ENCODE measurements at places on chromosomes 1 and 21.

GRCh38 chr21:38263493-38263892 lies 6.7 kb downstream of the KCNJ15 start:
- DNase-seq, result no peak

DNA sequence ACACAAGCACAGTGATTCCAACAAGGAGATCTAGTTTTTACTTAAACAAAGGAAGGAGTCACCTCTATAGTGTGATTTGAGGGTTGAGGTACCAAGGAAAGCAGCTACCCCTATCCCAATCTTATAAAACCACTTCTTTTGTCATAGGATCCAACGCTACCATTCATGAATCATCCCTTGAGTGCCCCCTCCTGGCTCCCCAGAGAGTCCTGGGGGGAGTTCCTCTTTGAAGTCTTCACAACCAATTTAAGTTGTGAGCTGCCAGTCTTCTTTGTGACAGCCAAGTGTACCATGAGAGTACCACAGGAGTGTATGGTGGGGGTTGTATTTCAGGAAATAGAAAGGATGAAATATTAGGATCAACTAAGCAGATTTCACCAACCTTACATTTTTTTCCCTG lies 39.1 kb upstream of the NHLH2 start:
- no peak for DNase-seq

DNA sequence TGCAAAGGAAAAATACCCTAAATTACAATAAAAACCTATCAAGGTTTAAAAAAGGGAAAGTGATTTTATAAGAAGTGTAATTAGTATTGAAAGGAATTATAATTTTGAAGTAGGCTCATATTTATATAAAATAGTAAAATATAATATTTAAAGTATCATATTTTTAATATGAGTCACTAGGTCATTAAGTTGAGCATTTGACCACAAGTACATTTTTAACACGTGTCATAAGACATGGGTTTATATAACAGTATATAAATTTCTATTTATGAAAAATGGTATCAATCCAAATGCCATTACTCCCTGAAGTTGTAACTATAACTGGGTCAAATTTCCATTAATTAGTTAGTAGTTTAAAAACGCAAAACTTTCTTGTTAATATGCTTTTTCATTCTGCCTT lies 365.9 kb downstream of the COL11A1 start:
- no peak for DNase-seq

DNA sequence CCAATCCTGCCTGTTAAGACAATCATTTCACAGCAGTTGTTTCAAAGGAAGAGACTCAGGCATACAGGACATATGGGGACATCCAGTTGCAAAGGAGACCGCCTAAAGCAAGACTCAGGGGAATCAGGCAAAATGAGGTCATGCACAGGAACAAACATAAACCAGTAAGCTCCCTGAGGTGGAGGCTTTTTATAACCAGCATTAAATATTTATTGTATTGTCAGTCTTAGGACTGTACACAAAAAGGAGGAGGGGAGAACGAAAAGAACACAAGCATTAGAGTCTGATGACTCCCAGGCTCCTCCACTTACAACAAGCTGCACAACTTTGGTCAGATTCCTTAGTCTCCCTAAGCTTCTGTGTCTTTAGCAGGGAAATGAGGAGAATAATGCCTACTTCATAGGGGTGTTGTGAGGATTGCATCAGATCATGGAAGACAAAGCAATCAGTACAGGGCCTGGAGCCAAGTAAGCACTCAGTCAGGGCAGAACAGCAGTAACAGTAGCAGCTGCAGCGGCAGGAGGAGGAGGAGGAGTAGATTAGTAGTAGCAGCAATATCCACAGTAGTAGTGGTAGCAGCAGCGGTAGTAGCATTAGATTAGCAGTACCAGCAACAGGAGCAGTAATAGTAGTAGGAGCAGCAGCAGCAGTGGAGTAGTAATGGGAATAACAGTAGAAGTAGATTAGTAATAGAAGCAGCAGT lies 54.2 kb upstream of the SPATA6 start:
- DNase-seq, result no peak

DNA sequence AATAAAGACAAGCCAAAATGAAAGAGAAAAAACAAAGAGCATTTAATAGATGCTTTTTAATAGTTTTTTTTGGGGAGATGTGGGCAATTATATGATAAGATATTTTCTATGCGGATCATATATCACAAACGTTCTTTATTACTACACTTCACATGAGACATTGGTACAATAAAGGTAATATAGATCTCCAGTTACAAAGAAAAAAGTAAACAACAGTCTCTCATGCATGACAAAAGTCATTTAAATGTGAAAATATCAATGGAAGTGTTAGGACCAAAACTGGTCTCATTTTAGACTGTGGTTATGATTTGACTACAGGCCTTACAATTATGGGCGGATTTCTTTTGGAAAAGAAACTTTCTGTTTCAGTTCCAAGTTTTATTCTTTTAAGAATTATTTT lies 687.0 kb downstream of the ADGRL2 start:
- no peak for DNase-seq

DNA sequence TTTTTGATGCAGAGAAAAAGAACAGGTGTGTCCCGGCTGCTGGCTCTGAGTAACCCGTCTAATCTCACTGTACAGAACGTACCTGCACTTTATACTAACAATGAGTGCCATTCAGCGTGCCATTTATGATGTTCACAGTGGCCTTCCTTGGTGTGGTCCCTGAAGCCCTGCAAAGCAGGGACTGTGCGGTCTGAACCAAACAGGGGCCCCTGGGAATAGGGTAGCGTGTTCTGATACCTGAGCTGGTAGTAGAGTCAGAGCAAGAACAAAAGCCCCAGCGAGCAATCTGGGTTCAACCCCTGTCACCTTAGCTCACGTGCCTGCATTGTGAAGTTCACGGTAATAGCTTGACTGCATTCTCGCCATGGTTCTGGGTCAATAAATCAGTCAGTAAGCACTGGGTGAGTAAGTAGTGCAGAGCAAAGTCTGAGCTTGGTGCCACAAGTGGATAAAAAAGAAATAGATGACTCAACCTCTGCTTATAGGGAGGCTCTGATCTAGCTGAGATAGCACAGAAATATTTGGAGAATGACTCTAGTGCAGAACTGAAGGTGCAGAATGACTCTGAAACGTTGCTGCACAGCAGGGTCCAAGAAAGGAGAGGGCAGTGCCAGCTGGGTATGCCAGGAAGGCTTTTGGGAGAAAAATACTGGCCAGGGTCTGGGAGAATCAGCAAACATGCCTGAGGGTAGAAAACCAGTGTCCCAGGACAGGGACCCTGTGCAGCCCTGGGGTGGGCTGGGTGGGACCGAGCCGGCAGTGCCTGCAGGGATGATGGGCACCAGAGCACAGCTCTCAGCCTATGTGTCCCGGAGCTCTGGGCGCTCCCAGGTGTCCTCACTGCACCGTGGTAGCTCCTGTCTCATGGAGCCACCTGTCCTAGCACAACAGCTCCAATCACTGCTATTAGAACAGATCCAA lies 125.9 kb downstream of the RHOU start:
- DNase-seq, result peak; percentile 19

DNA sequence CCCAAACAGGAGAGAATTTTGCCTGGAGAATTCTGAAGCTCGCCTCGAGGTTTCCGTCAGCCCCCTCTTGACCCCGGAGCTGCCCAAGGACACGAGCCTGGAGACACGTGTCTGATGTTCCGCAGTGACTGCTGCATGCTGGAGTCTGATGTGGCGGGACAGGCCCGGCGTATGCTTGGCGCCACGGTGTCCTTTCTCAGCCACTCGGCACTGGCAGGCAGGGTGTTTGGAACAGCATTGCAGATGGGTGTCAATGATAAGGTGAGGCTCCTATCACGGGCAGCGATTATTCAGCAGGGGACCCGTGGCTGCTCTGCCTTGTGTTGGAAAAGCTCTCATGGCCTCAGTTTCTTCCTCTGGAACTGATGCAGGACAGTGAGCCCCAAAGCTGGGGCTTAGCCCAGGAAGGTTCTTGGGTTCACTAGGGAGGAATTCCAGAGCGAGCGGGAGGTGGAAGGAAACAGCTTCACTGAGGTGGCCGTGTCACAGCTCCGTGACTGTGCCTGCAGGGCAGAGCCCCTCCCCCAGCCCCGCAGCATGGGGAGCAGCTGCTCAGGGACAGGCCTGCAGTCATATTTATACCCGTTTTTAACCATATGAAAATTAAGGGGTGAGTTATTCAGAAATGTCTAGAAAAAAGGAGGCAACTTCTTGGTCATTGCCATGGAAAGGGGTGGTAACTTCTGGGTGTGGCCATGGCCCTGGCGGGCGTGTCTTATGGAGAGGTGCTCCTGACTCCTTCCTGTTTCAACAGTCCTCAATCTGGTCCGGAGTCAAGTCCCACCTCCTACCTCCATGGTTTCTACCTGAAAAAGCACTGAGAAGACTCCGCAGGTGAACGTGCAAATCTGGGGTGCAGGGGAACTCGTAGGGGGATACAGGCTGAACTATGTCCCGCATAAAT lies 123.4 kb downstream of the SIK1 start:
- DNase-seq, result no peak

DNA sequence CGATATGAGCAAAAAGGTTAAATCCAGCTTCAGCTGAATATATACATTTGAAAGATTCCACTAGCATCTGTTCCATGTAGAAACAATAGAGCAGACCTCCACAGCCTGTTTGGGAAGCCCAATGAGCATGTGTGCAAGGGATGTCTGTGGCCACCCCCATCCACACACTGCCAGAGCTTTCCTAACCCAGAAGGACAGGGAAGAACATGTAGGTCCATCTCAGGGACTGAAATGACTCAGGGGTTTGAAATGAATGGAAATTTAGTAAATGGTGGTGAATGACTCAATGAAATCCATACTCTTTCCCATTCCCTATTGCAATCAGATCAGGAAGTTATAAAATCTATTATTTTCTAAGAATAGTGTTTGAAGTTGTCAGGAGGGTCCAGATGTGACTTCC lies 397.2 kb downstream of the DUSP10 start:
- DNase-seq, result no peak

DNA sequence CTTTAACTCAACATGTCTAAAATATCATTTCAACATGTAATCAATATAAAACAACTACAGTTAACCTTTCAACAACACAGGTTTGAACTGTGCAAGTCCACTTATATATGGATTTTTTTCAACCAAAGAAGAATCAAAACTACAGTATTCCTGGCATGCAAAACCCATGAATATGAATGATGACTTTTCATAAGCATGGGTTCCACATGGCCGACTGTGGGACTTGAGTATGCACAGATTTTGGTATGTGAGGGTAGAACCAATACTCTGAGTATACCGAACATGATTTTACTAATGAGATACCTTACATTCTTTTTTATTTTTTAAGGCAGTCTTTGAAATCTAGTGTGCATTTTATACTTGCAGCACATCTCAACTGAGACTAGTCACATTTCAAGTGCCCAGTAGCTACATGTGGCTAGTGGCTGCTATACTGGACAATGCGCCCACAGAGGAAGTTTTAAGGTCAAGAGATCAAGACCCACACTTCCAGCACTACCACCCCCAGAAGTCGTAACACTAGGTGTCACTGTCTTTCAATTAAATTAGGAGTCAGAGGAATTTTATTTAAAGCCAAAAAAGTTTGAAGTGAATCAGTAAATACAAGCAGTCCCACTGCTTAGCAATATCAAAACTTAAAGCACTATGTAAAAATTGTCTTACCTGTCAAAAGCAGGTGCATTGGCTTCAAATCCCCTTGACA lies 40.0 kb downstream of the SYNJ1 start:
- DNase-seq, result no peak

GRCh38 chr1:81225789-81226602 lies 574.7 kb upstream of the ADGRL2 start:
- no peak for DNase-seq

DNA sequence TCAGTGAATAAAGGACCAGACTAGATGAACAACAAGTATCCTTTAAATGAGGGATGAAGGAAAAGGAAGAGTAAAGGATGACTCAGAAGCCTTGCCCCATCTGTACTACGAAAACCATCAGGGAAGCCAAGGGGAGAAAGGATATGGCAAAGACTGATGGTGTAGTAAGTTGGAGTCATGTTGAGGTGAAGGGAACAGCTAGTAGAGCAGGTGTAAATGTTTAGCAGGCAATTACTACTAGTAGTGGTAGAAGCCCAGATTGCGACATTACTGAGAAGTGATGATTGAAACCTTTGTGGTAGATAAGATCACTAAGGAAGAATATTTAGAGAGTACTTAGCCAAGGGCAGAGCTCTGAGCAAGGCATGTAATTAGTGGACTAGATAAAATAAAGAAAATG lies 84.0 kb downstream of the PHTF1 start:
- no peak for DNase-seq

DNA sequence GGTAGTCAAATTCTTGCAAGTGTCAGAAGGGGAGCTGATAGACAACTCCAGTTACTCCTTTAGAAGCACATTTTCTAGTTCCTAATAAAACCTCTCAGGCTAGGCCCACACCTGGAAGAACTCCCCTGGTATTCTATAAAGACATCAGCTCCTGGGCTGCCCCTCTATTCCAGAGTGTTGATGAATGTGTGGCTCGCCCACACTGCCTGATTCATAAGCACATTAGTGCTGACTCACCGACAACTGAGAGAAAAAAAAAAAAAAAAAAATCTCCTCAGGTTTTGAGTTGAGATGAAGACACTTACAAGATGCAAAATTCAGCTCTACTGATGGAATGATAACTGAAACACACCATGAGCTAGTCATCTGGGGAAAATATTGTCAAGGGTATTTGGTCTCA lies 188.1 kb downstream of the TNR start:
- DNase-seq, result no peak

DNA sequence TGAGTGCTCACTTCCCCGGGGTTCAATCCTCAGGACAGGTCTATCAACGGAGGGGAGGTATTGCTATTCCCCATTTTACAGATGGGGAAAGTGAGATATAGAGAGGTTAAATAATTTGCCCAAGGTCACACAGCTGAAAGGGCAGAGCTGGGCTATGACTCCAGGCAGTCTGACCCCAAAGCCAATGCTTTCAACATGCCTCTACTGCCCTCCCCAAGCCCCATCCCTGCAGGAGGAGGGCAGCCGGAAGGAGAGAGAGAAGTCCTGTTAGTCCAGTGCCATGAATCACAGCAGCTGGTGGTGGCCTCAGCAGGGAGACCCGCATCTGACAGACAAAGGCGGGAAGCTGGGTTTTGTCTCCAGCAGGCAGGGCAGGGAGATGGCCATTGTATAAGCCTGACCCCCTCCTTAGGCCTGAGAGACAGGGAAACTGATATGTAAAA lies 20.0 kb upstream of the CLIC4 start:
- DNase-seq, result no peak

- no peak for DNase-seq
These were observed 2.1 kb downstream of the ELK4 start for GRCh38 chr1:205629751-205630150.

DNA sequence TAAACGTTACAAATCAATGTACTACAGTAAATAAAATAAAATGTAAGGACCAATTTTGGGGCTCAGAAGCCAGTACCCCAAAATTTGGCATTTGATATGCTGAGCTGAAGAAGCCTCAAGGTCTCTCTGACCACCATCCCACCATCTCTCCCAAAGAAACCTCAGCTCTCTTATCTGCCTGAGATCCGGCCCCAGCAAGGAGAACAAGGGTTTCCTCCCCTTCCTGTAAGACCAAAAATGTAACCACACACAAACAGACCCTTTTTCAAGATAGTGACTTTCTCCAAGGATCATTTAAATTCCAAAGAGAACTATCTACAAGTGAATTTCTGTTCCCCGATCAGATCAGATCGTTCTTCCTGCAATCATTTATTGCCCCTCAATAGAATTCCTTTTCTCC lies 68.1 kb upstream of the SLC45A1 start:
- no peak for DNase-seq
